ENCODE measurements at places on chromosomes 7 and 10. TPM values are rescaled to one million over a fixed set of nuclear protein-coding genes. Genes with fewer than 3 reads are reported as not detected.

- DNase-seq = peak; percentile 92
Observed at GRCh38 chr10:21292763-21293517, 232.5 kb downstream of the SKIDA1 start.

DNA sequence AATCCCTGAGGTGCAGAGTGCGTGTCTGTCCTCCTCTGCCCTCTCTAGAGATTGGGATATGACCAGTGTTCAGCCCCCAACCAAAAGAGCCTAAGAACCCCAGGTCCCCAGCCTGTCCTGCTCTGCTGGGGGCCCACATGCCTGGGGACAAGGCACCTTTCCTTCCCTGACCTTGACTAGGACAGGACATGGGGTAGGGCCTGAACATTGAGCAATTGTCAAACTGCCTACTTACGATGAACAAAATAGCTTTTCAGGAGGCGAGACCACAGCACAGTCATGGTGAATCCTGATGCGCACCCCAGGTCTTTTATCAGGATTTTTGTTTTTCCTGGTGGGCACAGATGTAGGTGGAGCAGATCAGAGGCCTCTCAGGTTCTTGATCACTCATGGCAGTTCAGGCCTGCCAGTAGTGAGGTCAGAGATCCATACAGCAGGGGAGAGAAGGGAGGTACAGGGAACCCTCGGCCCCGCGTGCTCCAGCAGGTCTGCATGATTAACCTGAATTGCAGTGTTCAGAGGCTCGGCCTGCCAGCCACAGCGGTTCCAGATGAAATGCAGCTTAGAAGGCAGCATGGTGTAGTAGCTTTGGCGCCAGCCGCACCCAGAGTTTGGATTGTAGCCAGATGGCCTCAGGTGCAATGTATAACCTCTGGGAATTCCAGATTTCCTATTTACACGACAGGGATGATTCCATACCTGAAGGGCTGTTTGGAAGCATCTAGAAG lies 191.3 kb downstream of the CUX1 start:
- DNase-seq = no peak

GRCh38 chr10:21758239-21758638 lies 224.2 kb downstream of the MLLT10 start:
- DNase-seq = no peak

DNA sequence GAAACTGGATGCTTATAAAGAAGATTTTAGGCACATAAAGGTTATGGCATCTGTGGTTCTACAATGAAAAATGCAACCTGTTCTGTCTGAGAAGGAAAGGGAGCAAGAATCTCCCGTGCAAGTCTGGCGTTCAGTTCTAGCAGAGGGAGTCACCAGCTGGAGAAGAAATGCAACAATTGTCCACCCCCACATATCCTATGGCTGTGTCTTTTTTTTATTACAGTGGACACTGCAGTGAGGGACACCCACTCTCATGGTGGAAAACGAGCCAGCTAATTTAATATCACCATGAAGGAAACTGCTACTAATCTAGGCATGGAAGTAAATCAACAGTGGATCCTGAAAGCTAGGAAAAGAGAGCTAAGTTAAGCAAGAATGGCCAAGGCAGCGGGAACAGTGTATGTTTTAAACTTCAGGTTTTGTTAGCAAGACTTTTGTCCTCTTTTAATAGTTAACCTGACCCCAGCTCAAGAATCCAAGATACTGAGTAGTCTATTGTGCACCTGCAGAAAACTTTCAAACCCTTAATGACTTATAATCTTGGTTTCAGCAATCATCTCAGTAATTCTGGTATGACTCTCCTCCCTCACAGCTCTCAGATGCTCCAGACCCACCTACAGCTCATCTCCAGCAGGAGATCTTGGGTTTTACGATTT lies 149.3 kb downstream of the FGFR2 start:
- no peak for DNase-seq

- DNase-seq = no peak
Observed at GRCh38 chr10:107807836-107808235, 643.3 kb upstream of the SORCS1 start.

Gene CPVL
- not detected for polyA plus RNA-seq

Gene CAMK1D
- 10.4 TPM for polyA plus RNA-seq

DNA sequence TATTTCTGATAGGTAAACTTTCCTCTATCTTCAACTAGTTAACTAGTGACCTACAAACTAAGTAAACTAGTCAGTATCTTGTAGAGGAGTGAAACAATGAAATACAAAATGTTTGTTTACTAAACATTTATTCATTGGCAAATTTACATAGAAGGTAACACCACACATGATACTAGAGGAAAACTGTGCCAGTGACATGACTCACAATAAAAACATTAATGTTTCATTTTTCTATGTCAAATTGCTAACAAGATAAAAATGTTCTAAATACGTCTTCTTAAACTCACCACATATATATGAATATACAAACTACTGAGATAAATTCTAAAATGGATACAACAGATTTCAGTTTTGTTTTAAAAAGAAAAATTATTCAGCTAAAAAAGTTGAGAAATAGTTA lies 471.3 kb downstream of the PARD3 start:
- no peak for DNase-seq

DNA sequence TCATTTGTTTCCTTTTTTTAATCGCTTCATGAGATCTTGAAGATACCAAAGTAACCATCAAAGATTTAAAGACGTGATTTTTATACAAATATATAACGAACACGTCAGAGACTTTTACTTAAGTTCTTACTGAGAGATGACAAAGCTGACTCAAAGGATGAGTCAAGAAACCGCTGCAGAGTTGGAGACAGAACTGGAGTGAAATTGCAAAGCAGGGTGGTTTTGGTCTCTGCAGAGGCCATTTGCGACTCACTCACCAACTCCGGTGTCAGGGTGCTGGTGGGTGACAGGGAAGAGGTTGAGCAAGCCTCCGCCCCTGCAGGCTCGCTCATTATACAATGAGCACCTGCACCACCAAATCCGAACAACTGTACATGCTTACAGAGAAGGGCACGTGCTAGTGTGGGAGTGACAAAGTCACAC lies 75.2 kb downstream of the DNAJB6 start:
- DNase-seq = peak; percentile 39

Gene C10orf143
- 1.9 TPM for polyA plus RNA-seq

Data from AG04450 (cell line).